Hematopoietic multipotent progenitor cell treated with erythropoietin and hydrocortisone succinate and interleukin-3 and kit ligand, for 8 days (in vitro differentiated cells): ENCODE measurements at places on chromosomes 3 and 15.

- DNase-seq, result no peak
These were observed 243.9 kb downstream of the SHQ1 start for GRCh38 chr3:72604328-72604727.

DNA sequence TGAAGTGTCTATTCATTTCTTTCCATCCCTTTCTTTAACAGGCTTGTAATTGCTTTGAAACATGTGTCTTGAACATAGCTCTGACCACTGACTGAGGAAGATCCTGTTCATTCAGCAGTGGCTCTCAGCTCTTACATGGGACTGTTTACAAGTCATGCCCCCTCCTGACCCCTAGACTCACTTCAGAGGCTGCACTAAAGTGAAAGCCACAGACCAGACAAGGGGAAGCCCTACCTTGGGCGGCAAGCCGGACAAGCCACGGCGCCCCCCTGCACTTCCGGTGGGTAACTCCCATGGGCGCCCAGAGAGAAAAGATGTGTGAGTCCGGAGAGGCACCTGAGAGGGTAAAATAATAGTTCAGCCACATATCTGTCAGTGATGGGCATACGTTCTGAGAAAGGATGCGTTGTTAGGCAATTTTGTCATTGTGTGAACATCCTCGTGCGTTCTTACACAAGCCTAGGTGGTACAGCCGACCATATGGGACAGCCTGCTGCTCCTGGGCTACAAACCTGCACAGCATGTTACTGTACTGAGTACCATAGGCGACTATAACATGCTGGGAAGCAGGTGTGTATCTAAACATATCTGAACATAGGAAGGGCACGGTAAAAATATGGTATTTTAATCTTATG is 116.2 kb downstream of the CHSY1 start:
- DNase-seq, result no peak

DNA sequence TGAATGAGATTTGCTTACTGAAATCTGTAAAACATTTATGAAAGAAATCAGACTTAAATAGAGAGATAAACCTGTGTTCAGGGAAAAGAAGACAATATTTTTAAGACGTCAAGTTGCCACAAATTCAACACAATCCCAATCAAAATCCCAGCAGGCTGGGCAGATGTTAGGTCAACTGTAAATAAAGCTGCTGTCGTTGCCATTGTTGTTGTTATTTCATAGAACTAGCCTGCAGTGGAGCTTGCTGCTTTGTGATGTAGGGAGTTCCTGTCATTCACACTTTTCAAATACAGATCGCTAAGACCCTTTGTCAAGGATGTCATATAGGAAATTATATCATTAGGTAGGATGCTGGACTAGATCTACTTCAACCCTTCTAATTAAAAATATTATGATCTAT is 123.1 kb downstream of the NEO1 start:
- no peak for DNase-seq

GRCh38 chr15:70833861-70834765 is 19.8 kb downstream of the LARP6 start:
- DNase-seq, result no peak

DNA sequence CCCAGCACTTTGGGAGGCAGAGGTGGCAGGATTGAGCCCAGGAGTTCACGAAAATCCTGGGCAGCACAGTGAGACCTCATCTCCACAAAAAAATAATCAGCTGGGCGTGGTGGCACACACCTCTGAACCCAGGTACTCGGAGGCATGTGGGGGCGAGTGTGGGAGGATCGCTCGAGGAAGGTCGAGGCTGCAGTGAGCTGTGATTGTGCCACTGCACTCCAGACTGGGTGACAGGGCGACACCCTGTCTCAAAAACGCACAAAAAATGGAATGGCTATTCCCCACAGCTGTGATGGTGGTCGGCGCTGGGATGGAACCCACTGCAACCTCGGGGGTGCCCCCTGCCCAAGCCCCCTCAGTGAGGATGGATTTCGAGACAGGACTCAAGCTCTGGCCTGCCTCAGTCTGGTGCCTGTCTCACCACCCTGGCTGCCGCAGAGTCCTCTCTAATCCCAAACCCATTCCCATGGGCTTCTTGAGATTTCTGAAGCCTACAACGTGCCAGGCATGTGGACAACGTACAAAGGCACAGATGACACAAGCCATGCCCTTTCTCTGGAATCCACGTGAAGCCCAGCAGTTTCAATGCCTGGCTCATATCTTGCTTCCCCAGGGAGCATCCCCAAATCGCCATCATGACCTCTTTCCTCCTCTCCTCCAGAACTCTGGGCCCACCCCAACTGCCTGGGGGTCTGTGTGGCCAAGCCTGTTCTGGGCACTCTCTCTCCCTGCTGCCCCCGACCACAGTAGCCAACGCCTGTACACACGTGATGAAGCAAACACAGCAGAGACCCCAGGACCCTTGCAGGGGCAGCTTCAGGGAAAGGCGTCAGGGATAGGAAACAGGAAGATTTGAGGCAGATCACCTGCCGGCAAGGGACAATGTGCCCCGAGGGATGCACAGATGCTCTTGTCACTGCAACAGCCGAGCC is 32.4 kb downstream of the ADAMTS17 start:
- no peak for DNase-seq

DNA sequence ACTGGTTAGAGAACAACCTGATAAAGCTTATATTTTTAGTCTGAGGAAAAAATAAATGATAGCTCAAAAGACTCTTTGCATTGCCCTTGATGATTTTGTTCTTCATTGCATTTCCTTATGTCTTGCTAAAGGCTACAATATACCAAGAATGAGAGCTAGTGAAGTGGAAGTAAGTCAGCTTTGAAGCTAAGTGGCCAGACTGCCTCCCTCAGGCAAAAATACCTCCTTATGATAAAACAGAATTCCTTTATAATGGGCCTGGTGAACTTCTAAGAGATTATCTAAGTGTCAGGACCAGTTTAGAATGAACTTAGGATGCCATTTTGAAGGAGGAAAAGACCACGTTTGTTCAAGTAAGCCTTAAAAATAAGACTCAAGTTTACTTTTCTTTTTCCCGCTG is 678.4 kb downstream of the ROBO2 start:
- no peak for DNase-seq

DNA sequence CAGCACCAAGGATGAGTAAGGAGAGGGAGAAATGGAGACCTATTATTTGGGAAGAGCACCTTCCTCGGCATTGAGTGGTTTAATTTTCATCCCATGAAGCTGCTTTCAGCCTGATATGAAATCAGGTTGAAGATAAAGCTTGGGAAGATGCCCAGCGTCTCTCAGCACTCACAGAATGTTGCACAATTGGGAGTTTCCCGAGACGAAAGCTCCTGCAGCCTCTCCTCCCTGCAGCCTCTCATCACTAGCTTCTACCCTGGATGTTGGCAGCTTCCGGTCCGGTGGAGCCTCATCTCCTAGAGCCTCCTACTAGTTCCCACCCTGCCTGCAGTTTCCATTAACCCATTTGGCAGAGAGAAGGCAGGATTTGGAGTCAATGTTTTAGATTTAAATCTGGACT is 40.3 kb downstream of the EDEM1 start:
- DNase-seq, result no peak

- peak; percentile 80 for DNase-seq
These were observed 5.1 kb upstream of the SLC25A38 start for GRCh38 chr3:39378088-39378487.

GRCh38 chr3:141406265-141406664 is 38.0 kb downstream of the ZBTB38 start:
- DNase-seq, result no peak

- no peak for DNase-seq
These were observed 4.7 kb downstream of the NUP210 start for GRCh38 chr3:13415236-13415986.

- DNase-seq, result peak; percentile 22
These were observed 154.2 kb upstream of the TNIK start for GRCh38 chr3:171614318-171614921.

GRCh38 chr3:72009851-72010443 is 225.0 kb upstream of the PROK2 start:
- no peak for DNase-seq

DNA sequence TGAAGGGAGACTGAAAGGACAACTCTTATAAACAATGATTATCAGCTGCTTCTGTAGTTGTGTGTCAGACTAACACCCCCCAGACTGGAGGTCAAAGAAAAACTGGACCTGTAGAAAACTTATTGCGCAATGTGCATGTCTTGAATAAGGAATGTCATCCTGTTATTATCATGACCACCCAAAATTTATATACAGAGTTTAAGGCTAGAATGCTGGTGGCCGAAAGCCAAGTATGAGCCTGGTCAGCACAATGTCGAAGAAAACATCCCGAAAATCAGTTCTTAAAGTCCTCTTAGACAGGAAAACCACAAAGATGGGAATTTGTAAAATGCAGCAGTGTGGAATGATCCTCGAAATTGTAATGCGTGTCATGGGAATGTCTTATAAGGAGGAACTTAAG is 29.3 kb downstream of the RFTN1 start:
- no peak for DNase-seq

- DNase-seq, result no peak
These were observed 898.4 kb downstream of the PDCD6IP start for GRCh38 chr3:34696831-34697230.

DNA sequence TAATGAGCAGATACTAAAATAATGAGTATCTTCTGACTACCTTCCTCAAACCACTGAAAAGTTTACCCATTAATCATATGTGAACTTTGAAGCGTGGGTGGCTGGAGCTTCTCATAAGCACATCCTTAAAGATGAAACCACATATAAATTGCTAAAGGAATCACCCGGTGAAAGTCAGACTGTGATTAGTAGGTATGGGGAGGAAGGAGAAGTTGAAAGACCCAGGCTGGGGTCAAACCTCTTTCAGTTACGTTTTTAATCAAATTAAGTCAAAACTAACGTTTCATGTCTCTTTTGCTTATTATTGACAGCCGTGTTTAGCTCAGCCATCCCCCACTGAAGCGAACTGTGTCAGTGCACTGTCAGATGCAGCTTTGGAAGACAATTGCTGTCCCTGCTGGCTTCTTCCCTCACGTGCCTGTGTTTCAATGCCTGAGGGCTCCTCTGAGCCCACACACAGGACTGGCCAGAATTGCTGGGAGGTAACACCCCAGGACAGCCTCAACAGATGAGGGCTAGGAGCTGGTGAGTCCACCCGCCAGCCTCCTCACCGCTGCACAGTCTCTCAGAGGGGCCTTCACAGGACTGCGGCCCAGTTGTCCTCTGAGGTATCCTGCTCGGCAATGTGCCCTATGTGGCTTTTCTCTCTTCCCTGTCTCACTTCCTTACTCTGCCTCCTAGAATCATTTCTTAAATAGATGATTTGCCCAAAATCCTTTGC is 29.3 kb upstream of the SH3BP5 start:
- DNase-seq, result no peak

- no peak for DNase-seq
These were observed 95.1 kb downstream of the LRIG1 start for GRCh38 chr3:66405701-66406091.

GRCh38 chr3:185236969-185237368 is 16.9 kb downstream of the EHHADH start:
- no peak for DNase-seq

- DNase-seq, result no peak
These were observed 28.8 kb upstream of the TRIM59 start for GRCh38 chr3:160478338-160478737.

DNA sequence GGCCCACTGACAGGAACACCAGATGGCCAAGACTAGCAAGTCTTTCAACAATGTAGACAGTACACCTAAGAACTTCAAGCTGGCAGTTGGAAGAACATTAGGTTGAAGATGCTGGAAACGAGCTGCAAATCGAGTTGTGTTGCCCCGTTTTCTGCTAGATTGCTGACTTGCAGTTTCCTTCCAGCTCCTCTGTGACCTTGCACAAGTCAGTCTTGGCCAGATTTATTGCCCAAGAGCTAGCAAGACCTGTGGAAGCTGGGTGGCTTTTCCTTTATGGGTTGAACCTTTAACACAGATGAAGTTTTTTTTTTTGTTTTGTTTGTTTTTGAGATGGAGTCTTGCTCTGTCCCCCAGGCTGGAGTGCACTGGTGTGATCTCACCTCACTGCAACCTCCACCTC is 2.9 kb upstream of the RBM6 start:
- no peak for DNase-seq

DNA sequence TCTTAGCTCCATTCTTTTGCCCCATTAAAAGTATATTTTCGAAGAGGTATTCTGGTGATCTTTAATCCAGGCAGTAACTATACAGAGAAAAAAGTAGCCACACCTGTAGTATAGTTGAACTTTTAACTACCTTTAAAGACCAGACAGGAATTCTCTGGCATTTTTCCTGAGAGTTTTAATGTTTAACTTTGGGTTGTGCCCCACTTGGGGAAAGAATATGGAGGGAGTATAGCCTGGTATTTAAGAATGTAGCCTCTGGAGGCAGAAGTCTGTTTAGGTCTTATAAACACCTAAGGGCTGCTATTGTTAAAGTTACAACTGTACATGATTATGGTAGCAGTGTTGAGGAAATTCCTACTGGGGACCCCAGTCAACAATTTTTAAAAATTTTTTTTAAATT is 19.3 kb downstream of the C3orf85 start:
- DNase-seq, result no peak

GRCh38 chr3:17233398-17233800 is 348.6 kb downstream of the PLCL2 start:
- peak; percentile 73 for DNase-seq

DNA sequence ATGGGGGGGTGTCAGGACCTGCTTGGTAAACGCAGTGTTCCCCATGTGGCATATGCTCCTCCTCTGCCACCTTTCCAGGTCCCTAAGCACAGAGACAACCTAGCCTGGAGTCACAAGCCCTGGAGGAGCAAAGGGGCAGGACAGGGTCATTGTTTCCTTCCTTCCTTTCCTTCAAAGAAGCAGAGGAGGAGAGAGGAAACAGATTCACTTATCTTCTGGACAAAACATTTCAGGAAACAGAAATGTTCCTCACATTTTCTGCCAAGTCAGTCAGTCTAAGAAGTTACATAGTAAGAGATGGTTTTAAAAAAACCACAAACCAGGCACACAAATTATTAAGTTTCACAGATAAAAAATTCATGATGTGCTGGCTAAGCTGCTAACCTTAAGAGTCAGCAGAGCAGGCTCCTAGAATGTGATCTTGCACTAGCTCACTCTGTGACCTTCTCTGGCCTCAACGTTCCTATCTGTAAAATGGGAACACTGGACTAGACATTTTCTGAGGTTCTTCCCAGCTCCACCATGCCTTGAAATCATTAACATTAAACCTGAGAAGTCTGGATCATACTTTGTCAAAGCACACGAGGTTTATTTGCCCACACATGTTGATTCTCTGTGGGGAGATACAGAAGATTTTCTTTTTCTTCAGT is 47.9 kb downstream of the ATP13A5 start:
- DNase-seq, result no peak

GRCh38 chr15:40276927-40277326 is 5.9 kb downstream of the ANKRD63 start:
- no peak for DNase-seq
